ENCODE measurements at places on chromosomes 16 and 17.

- no peak for DNase-seq
Measured at GRCh38 chr17:1473841-1474240, 17.8 kb upstream of the CRK start.

DNA sequence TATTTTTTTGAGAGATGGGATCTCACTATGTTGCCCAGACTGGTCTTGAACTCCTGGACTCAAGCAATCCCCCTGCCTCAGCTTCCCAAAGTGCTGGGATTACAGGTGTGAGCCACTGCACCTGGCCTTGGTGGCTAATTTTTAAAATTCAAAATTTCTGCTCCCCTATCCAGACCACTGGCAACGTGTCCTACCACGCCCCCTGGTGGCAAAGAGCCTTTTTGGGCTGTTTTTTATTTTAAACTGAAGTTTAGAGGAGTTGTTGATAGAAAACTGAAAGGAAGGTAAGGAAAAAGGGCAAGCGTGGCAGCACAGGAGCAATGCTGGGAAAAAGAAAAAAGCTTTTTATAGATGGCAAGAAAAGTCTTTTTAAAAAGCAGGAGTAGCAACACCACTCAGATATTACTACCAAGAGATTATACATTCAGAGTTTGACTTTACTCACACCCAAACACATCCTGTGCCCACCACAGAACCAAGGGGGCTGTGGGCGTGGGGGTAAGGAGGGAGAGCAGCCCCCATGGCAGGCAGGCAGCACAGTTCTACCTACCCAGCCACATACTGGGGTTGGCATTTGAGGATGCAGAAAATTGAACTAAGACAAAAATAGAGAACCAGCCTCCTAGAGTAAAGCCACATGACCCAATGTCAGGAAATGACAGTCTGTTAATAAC, 4.2 kb upstream of the MXRA7 start:
- peak; percentile 82 for DNase-seq

DNA sequence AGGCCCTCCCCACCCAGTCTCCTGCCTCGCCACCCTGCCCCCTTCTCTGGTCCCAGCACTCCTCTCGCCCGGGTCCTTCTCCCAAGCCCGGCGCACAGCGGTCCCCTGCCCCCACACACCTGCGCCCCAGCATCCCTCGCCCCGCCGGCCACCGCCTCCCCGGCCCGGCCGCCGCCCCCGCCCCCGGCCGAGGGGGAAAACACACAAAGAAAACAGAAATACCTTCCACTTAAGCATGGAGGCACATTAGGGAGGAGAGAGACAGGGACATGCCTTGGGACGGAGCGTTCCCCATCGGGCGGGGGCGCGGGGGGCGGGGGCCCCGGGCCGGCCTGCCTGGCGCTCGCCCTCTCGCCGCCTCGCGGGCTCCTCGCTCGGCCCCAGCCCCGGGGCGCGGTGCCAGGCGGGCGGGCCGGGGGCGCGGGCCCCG, 326 bp downstream of the SRCIN1 start:
- DNase-seq, result no peak

DNA sequence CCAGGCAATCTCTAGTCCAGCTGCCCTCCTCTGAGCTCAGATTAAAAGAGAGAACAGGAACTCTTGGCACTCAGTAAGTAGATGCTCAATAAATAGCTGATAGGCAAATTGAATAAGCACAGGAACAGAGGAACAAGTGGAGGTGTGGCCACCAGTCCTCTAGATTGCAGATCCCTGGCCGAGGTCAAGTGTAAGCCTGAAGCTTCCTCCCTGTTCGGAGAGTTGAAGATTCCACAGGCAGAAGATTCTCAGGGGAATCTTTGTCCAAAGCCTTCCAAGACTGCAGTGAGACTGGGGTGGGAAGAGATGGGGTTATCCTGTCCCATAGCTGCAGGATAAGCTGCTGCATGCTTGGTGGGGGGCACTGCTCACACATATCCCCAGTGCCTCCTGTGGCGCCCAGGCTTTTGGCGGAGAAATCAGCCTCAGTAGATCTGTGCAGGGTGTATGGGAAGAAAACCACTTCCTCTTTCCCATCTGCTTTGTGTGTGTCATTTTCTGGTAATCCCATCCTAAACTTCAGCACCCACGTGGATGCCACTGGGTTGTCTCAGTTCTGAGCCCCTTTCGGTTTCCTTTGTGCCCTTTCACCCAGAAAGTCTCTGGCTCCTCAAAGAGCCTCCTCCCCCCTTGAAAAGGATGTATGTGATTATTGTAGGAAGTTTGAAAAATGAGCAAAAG, 12.1 kb downstream of the CD300A start:
- no peak for DNase-seq

- DNase-seq, result no peak
Measured at GRCh38 chr16:85246473-85246872, 134.2 kb upstream of the CIBAR2 start.

DNA sequence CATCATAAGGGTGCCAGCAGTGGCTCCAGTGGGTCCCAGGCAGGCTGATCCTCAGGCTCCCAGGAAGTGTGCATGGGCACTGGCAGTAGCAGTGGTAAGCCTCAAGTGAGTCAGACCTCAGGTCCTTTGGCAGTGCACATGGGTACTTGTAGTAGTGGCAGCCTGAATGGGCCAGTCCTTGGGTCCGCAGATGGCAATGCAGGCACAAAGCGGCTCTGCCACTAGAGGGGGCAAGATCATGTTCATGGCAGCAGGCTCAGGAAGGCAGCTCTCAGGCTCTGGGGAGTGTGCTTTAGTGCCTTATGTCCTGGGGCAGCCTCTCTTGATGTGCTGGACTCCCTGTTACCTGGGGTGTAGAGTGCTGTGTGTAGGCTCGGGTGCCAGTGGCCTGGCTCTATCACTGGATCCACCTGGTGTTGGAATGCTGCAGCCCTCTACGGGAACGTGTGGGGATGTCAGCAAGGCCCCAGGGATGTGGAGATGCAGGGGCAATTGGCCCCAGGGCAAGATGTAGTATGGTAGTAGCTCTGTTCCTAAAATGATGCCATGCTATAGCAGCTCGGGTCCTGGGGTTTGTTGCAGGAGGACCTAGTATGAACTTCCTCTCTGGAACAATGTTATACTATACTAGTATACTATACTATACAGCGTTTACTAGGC, 11.0 kb downstream of the ACSM3 start:
- peak; percentile 61 for DNase-seq

DNA sequence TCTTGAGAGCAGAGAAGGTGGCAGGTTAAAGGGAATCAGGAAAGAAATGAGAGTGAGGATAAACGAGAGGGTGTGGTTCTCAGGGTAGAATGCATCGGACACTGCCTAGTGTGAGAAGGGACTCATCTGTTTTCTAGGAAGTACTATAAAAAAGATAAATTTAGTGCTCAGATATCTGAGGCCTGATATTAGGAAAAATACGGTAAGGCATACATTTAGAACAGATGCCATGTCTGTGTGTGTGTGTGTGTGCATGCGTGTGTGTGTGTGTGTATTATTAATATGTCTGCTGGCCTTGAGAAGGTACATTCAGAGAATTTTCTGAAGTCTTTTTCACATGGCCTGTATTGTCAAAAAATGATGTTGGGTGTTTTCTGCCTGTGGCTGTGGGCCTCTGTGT, 414.8 kb downstream of the MAF start:
- no peak for DNase-seq
